T-helper 17 cell (primary cell): ENCODE measurements at places on chromosomes 11 and 22. TPM values are rescaled to one million over a fixed set of nuclear protein-coding genes. Genes with fewer than 3 reads are reported as not detected.
A peak's percentile ranks its signal among the peaks of the same experiment; 100 is the strongest.

CCDC73 gene
- not detected for total RNA-seq

DNA sequence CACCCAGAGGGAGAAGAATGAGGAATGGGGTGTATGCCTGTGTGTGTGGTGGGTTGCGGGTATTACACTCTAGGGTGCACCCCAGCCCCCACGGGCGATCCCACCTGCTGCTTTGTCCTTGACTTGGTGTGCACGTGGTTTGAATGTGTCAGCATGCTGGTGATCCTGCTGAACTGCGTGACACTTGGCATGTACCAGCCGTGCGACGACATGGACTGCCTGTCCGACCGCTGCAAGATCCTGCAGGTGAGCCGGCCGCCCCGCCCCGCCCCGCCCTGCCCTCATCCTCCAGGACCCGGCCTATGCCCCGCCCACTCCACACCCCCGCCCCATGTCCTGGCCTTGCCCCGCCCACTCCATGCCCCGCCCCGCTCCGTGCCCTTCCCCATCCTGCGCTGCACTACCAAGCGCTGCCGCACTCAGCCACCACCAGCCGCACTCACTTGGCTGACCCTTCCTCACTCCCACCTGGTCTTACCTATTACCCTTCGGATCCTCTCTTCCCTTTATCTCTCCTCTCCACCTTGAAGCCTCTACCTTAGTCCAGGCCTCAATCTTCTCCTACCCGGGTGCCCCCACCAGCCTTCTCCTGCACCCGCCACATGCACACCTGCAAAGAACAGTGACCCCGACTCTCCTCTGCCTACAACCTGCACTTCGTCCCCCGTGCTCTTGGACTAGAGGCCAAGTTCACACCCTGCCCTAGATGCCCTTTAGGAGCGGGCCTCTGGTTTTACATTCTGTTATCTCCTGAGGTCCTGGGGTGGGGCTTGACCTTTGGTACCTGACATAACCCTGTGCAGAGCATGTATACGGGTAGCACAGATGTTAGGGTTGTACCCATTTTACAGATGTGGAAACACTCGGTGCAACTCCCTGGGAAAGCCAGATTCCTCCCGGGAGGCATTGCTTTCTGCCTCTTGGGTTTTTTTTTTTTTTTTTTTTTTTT, 27.7 kb downstream of the CACNA1I start:
- H3K4me1 ChIP-seq, result peaks cover 18% of the 10 kb centered on the region
- DNase-seq, result peak; percentile 41
- H3K27me3 ChIP-seq, result peaks cover 18% of the 10 kb centered on the region

GRCh38 chr11:113505541-113506375, 30.6 kb upstream of the DRD2 start:
- no peak overlapping the region for H3K4me3 ChIP-seq
- peaks cover 55% of the 10 kb centered on the region for H3K27me3 ChIP-seq
- H3K4me1 ChIP-seq, result no peaks in the 10 kb centered on the region

TSPO gene
- 74.1 TPM for total RNA-seq
